ENCODE measurements at places on chromosomes 7 and 10. TPM values are rescaled to one million over a fixed set of nuclear protein-coding genes. Genes with fewer than 3 reads are reported as not detected.

Gene FAM25C
- not detected for total RNA-seq

Gene CPA4
- 1.1 TPM for total RNA-seq

Gene SFTPD
- total RNA-seq = not detected

Gene MRPS16
- 64.5 TPM for total RNA-seq

Gene C10orf67
- total RNA-seq = not detected

Gene OR2A42
- total RNA-seq = not detected

Gene CPN1
- not detected for total RNA-seq

Gene EFCAB10
- total RNA-seq = 0.44 TPM

Gene SEC61G
- 929 TPM for total RNA-seq

Gene GPR85
- 0.30 TPM for total RNA-seq

Gene LEP
- not detected for total RNA-seq

Gene AKR1C4
- total RNA-seq = not detected

Gene CYP2C19
- not detected for total RNA-seq

Gene MUC3A
- not detected for total RNA-seq

Gene PNLIP
- total RNA-seq = not detected

Data from mammary microvascular endothelial cell (primary cell).